ENCODE measurements at places on chromosomes 1 and 21.

DNA sequence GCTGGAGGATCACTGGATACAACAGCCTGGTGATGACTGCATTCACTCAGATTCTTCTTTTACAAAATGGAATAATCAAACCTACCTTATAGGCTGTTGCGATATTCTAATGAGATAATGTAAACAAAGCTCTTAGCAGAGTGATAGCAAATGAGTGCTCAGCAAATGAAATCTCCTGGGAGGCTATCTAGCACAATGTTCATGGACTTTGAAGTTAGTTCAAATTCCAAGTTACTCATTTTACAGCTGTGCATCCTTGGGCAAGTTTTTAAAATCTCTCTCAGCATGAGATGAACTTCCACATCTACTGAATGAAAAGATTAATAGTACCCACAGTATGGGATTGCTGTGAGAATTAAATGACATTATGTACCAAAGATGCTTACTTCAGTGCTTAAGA, 80.8 kb upstream of the PAPPA2 start:
- no peak for DNase-seq

GRCh38 chr1:37989361-37989930, 376 bp downstream of the SF3A3 start:
- peak; percentile 34 for DNase-seq

GRCh38 chr1:13619909-13620308, 36.3 kb downstream of the PDPN start:
- DNase-seq, result no peak

DNA sequence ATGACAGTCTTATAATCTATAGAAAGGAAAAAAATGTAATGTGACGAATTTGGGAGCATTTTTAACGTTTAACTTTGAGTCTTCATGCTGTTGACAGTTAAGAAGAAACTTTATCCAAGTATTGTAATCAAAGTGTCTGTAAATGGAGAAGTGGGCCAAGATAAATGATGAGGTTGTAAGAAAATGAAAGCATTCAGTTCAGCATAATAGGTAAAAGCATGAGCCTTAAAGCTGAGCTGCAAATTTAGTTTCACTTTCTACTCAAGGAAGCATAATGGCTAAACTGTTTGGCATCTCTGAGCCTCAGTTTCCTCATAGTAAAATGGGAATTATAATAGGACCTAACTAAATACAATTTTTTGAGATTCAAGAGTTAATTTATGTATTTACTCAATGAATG, 1554.8 kb downstream of the KCNT2 start:
- DNase-seq, result no peak

- no peak for DNase-seq
Observed at GRCh38 chr1:221630236-221630635, 111.7 kb downstream of the DUSP10 start.

GRCh38 chr1:29379443-29380073, 143.2 kb downstream of the PTPRU start:
- DNase-seq, result no peak

- DNase-seq, result peak; percentile 61
Observed at GRCh38 chr1:173868266-173869020, at the start of gene ZBTB37. Gene ZBTB37, plus strand, starts transcription at chr1:173868380. Its CDS starts 1,846 bp downstream, at chr1:173870226.

DNA sequence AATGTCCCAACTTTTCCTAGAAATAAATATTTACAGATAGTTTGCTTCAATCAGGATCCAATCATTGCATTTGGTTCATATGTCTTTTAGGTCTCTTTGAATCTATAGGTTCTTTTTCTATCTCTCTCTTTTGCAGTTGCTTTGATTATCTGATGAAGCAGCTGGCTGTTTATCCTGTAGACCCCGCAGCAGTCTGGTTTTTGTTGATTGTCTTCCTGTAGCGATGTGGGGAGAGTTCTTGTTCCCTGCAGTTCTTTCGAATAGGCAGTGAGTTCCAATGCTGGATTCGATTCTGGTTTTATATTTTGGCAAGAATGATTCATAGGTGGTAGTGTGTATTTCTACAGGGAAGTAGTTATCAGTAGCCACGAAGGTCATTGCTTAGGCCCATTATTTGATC, 7.4 kb upstream of the MIXL1 start:
- no peak for DNase-seq

GRCh38 chr1:41917076-41917475, 1.6 kb downstream of the HIVEP3 start:
- DNase-seq, result no peak
